ENCODE measurements at places on chromosomes 11 and 22.

GRCh38 chr11:73193251-73194033, 24.6 kb upstream of the P2RY2 start:
- no peak for DNase-seq

DNA sequence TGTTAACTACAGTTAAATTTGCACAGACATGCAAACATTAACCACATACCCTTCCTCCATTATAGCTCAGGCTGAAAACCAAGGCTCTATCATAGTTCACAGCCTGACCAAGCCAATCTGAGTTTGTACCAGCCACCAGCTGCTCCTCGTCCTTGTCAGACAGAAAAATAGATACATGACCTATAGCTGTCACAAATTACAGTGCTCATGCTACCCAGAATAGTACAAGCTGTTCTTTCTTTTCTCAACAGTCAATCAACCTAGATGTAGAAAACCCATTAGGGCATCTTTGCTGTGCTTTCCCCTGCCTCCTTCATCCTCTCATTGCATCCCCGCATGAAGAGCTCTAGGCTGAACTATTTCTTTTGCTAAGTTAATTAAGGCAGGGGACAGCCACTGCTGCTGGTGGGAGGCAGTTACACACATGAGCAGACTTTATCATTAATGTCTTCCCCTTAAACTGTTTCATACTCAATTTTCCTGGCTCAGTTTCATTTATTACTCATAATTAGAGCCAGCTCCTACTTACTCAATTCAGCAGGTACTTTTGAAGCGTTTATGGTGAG, 148.3 kb downstream of the TRPC6 start:
- DNase-seq = no peak

DNA sequence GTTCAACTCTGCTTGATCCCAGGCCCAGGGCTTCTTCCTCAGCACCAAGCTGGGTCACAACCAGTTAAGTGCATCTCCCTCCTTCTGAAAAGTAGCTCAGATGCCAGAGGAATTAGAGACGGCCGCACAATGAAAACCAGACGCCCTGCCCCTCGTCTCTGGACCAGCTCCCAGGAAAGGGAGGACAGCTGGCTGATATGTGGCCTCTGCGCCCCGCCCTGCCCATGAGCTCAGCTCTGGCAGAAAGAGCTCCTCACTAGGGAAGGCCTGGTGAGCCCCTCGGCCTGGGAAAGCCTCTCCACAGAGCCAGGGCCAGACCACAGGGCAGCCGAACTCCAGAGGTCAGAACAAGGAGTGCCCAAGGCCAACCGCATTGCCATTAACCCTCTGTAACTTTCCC, 18.1 kb upstream of the SCGB1A1 start:
- no peak for DNase-seq

DNA sequence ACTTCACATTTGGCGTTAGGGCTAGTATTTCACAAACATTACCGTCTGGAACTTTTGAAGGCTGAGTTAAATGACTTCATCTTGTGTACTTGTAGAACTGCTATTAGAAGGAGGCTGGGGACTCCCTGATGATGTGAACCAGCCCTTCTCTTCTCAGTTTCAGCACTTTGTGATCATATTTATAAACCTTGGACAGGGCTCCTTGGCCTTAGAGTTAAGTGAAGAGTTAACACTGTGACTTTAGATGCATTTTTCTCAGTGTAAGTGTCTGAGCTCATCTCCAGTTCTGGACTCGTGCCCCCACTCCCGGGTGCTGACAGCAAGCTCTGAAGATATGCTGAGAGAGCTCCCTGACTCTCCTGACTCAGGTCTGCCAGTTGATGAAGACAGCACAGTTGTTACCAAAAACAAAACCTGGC, 8.4 kb downstream of the MIAT start:
- no peak for DNase-seq

DNA sequence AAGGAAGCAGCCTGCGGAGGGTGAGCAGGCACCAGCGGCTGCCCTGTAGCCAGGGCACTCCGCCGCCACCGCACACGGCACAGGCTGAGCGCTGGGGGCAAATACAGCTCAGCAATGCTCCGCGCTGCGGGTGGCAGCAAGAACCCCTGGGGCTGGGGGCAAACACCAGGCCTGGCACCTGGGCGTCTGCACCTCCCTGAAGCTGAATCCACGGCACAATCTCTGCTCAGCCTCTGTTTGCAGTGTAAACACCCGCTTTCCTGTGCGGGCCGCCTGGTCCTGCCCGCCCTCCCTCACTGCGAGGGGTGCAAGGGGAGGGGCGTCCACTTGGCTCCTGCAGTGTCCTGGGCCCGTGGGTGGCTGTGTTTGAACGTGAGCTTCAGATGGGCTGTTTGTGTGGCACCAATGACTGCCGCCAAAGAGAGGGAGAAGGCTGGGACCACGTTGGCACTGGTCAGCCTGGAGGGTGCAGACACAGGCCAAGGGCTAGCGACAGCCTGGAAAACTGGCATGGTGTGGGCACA, 14.8 kb upstream of the MPPED1 start:
- DNase-seq = no peak

DNA sequence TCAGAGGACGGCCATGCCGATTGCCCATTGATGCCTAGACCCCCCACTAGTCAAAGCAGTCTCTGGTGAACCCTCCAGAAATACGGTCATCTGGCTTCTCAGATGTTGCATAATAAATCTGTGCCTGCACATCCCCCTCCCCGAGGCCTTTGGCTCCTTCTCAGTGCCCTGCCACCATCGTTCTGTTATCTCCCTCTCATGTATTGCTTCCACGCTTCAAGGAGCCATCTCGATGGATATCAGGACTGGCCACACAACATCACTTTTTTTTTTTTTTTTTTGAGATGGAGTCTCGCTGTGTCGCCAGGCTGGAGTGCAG, 1.6 kb upstream of the RRP7A start:
- DNase-seq = no peak

DNA sequence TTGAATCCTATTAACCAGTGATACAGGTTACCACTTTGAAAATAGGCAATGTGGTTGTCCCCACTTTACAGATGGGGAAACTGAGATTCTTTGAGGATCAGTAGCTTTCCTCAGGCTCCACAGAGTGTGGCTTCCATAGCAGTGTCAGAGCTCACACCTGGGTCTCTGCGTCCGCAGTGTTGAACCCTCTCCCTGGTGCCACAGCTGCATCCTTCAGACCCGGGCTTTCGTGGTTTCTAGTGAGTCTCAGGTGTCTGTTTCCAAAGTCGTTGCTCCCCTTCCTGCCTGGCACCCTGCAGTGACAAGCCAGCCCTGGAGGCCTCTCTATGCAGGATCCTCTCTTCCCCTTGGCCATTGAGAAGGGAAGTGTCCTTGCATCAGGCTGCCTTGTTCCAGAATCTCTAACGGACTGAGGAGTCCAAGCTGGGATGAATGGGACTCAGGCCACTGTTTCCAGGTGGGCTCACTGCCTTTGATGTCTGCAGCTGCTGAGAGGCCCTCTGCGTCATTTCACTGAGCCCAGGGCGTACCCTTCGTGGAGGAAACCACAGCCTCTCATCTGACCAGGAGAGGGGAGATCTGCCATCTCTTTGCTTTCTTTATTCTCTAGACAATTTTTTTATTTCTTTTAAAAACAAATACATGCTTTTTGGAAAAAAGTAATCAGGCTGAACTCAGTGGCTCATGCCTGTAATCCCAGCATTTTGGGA, 48.4 kb upstream of the MICAL2 start:
- no peak for DNase-seq

GRCh38 chr11:132008872-132009271, 638.5 kb downstream of the NTM start:
- DNase-seq = no peak

DNA sequence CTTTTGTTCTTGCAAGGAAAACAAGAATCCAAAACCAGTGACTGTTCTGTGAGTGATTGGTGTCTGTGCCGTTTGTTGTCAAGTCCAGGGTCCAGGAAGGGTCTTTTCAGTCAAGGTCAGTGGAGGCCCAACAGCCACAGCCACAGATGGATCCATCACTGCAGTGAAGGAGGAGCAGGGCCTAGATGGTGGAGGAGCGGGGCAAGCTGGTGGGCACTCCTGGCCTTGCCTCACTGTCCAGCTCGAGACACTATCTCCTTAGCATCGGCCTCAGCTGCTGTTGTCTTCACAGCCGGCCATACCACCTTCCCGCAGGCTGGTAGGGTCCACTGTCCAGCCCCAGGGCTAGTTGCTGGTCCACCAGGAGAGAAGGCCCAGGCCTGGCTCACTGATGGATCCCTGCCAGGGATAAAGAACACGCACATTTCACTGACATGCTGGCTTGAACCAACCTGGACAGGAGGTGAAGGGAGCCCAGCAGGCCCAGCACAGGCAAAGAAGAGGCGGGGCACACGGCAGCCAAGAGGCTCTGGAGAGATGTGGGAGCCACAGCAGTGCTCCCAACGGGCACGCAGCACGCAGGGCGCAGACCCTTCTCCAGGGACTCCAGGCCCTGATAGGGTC, 15.2 kb downstream of the POLR3H start:
- no peak for DNase-seq

DNA sequence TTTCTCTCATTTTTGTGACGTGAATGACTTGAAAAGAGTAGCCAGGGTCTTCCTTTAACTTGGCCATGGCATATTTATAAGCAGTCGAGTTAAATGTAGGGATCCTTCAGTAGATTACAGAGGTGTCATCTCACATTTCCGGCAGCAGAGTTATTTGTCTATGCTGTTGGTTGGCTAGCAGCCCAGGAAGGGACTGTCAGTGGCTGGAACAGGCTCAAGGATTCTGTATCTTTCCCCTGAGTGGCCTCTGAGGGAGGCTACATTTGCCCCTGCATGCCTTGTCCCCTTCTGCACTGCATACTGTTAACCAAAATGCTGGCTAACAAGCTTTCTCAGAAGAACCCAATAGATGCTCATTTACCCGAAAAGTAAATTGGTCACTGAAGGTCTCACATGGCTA, 187.6 kb downstream of the PGR start:
- DNase-seq = no peak

- no peak for DNase-seq
Measured at GRCh38 chr22:27573280-27574001, 228.1 kb downstream of the MN1 start.

- DNase-seq = no peak
Measured at GRCh38 chr11:824292-824880, 3.3 kb upstream of the CRACR2B start.

- DNase-seq = no peak
Measured at GRCh38 chr22:38103641-38104040, 6.8 kb downstream of the BAIAP2L2 start.

DNA sequence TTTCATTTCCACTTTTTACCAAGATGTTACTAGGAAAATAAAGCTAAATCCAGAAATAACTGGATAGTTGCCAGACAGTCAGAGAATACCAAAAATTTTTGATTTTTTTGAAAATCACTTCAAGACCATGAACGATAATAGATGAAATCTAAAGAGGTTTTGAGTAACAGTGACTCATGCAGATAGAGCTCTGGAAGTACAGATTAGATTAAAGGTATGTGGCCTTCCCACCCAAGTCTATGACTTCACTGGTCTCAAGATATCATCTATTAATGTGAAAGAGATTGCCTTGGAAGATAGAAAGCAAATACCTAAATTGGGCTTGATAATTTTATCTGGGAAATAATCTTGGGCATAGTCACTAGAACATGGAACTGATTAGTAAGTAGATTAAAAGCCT, 415.9 kb downstream of the METTL15 start:
- DNase-seq = no peak

GRCh38 chr11:70428701-70429427, 30.5 kb downstream of the CTTN start:
- no peak for DNase-seq

- peak; percentile 28 for DNase-seq
Measured at GRCh38 chr11:61971248-61972111, 4.0 kb upstream of the FTH1 start.

- DNase-seq = no peak
Measured at GRCh38 chr11:38562562-38562961, 1964.5 kb upstream of the RAG2 start.

DNA sequence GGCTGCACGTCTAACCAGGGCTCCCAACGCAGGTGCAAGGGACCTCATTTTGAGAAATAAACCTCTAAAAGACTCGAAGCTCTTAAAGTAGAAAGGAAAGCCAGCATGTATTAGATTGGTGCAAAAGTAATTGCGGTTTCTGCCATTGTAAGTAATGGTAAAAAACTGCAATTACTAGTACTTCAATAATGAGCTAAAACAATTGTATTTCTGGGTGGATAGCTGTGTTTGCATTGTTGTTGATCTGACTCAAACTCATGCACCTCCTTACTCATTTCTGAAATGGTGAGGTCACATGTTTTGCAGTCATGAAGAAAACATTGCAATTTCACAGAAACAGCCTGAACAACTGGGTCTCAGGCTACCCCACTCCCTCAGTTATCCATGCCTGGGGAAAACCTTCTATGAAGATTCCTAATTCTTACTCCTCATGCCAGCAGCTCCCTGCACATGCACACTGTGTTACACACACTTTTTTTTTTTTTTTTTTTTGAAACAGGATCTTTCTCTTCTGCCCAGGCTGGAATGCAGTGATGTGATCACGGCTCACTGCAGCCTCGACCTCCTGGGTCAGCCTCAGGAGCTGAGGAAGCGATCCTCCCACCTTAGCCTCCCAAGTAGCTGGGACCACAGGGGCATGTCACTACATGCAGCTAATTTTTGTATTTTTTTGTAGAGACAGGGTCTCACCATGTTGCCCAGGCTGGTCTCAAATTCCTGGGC, 24.6 kb downstream of the VWCE start:
- no peak for DNase-seq

GRCh38 chr11:57812634-57813033, 51.0 kb downstream of the CTNND1 start:
- DNase-seq = no peak

GRCh38 chr11:36738292-36738861, 140.3 kb upstream of the RAG2 start:
- DNase-seq = no peak

GRCh38 chr22:31107894-31108218, 488 bp upstream of the SELENOM start:
- no peak for DNase-seq
